ENCODE measurements at places on chromosomes 5 and 9.

DNA sequence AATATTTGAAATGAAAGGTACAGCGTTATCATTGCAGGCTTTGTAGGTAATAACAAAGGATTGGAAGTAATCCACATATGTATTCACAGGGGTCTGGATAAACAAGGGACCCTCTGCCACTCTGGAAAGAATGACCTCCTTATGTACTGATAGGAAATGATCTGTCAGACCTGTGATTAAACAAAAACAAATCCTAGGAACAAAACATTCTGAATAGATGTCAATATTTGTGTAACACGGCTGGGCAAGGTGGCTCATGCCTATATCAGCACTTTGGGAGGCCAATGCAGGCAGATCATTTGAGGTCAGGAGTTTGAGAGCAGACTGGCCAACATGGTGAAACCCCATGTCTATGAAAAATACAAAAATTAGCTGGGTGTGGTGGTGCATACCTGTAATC lies 42.3 kb downstream of the NSUN2 start:
- no peak for DNase-seq

DNA sequence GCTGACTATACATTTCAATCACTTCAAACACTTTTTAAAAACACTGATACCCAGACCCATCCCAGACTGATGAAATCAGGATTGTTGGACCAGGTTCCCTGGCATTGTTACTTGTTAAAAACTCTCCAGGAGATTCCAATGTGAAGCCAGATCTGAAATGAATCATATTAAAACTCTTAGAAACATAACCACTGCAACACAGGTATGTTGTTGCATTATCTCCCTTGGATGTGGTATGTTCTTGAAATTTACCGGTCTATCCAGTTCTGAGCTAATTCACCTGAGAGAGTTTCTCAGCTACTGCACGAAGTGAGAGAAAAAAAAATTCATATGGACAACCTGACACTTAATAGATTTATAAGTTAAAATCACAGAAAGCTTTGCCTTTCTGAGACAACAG lies 21.8 kb downstream of the MEF2C start:
- no peak for DNase-seq

- no peak for DNase-seq
Measured at GRCh38 chr9:21682381-21682780, 120.1 kb upstream of the MTAP start.

- DNase-seq, result peak; percentile 48
Measured at GRCh38 chr5:77145666-77146065, 58.6 kb upstream of the ZBED3 start.

- no peak for DNase-seq
Measured at GRCh38 chr9:90836411-90837080, 34.9 kb downstream of the SYK start.

DNA sequence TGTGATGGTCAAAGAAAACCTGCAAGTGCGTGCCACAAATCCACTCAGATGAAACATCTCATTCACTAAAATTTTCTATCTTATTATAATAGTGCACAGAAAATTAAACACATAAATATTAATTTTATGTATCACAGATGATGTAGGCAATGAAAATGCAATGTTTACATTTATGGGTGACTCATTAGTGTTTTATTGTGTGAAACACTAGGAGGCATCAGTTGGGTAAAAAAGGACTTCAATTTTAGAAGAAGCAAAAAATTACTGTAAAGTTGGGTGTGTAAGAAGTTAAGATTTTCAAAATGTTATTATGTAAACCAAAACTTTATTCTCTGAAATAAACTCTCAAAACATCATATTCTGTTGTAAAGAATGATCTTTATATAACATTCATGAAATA lies 4.0 kb downstream of the MEF2C start:
- peak; percentile 20 for DNase-seq

DNA sequence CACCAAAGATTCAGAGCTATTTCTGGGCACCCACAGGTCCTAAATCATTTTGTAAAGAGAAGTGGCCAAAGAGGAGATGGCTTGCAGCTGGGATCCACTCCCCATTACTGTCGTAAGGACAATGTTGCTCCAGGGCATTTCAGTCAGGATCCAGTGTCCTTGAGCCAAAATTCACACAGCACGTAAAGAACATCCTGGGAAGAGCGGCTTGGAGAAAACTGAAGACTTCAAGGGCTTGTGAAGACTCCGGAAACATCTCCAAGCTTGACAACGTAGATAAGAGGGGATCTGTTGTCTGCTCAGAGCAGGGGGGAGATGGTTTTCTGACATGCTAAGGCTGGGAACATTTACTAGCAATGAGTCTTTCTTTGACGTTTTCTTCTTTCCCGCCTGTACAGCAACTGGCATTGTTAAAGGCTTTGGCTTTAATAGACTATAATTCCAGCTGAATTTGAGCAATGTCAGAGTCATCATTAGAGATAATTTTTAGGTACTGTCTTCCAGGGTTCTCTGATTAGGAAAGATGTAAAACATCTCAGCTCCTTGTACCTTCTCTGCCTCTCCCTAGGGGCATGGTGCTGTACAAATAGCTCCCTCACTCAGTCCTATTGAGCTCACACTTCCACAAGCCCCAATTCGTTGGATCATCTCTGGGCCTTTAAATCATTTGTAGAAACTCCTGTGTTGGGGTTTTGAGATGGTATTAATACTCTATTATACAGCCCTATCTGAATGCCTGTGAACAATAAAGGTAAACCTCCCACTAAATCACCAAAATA lies 39.7 kb downstream of the EGFLAM start:
- no peak for DNase-seq

GRCh38 chr5:36874465-36874864 lies 2.1 kb upstream of the NIPBL start:
- DNase-seq, result no peak

DNA sequence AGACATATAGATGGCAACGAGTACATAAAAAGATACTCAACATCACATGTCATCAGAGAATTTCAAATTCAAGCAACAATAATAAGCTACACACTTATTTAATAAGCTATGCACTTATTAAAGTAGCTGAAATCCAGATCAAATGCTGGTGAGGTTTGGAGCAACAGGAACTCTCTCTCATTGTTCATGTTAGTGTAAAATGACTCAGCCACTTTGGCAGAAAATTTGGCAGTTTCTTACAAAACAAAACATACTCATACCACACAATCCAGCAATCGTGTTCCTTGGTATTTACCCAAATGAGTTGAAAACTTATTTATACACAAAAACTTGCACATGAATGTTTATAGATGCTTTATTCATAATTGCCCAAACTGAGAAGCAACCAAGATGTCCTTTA lies 131.5 kb upstream of the NFIL3 start:
- DNase-seq, result peak; percentile 18

GRCh38 chr5:115895821-115896220 lies 54.1 kb downstream of the AP3S1 start:
- peak; percentile 16 for DNase-seq

- no peak for DNase-seq
Measured at GRCh38 chr5:25255128-25255527, 610.4 kb upstream of the CDH10 start.

DNA sequence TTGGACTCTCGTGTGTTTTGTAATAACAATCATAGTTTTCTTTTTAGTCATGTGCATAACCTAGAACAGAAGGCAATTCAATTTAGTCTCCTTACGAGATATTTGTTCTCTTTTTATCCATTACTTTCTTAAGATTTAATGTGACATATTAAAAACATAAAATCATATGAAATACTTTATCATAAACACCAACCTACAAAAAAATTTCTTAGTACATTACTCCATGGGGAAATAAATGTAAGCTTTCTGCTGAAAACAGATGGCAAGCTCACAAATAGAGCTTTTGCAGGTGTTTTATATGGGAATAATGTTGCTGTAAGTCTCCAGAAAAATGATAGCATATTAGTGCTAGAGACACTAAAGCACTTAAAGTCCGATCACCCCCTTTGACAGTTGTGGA lies 1035.2 kb upstream of the ARRDC3 start:
- DNase-seq, result no peak

All from fibroblast of skin of abdomen (primary cell).